A172 (cell line): ENCODE measurements at places on chromosomes 6 and 20. TPM values are rescaled to one million over a fixed set of nuclear protein-coding genes. Genes with fewer than 3 reads are reported as not detected.

The COL10A1 gene
- not detected in 2 replicates for total RNA-seq

The LAMA2 gene
- total RNA-seq, result 3.7 and 4.3 TPM in 2 replicates

The THEMIS gene
- total RNA-seq, result 0.05 TPM in 1 of 2 replicates, not detected in the other

The MYMX gene
- not detected in 2 replicates for total RNA-seq

The KCNK5 gene
- not detected in 2 replicates for total RNA-seq

GRCh38 chr6:168678077-168678476 lies 237.1 kb downstream of the SMOC2 start:
- DNase-seq, result no peak

- DNase-seq, result no peak
These were observed 51.9 kb downstream of the FAM120B start for GRCh38 chr6:170358496-170358895.

DNA sequence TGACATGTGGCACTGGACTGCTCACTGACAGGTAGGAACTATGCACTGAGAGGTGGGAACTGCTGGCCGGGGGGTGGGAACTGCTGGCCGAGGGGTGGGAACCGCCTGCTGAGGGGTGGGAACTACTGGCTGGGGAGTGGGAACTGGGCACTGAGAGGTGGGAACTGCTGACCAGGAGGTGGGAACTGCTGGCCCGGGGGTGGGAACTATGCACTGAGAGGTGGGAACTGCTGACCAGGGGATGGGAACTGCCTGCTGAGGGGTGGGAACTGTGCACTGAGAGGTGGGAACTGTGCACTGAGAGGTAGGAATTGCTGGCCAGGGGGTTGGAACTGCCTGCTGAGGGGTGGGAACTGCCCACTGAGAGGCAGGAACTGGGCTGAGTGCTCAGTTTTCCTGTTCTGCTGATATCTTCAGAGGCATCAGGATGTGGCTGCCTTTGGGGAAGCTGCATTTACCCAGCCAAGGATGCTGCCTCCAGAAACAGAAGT lies 90.2 kb downstream of the THBS2 start:
- DNase-seq, result peak; percentile 58

GRCh38 chr20:45967551-45968080 lies 4.4 kb downstream of the ZNF335 start:
- DNase-seq, result no peak

- DNase-seq, result no peak
These were observed 486.2 kb downstream of the HAO1 start for GRCh38 chr20:7454047-7454446.

DNA sequence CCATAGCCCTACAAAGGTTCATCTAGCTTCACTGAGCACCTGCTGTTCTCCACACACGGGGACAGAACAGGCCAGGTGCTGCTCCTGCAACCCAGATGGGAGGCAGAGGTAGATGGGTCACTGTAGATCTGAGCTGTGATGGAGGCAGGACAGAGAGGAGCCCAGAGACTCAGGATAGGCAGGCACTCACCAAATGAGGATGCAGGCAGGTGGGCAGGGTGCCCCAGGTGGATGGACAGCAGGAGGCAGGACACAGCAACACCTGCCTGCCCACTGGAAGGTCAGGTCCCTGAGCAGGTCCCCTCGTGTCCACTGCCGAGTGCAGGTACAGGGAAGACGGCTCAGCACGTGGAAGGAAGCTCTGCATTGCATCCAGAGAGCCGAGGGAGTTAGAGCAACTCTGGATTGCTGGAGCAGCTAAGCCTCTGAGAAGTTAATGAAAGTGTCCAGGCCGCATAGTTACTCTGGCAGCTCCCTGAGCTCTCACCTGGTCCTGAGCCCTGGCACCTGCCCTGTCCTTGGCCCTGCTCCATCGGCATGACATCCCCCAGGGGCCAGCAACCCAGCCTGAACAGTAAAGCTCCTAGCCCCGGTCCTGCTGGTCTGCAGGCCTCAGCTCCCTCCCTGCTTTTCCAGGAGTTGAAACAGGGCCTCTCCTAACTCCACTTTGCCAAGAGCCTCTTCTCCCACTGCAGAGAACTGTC lies 4.9 kb upstream of the YTHDF1 start:
- DNase-seq, result no peak

GRCh38 chr6:119157506-119157815 lies 79.0 kb upstream of the FAM184A start:
- DNase-seq, result no peak
